ENCODE measurements at places on chromosomes 7 and 10. TPM values are rescaled to one million over a fixed set of nuclear protein-coding genes. Genes with fewer than 3 reads are reported as not detected.

- DNase-seq, result no peak
Observed at GRCh38 chr7:11784769-11785536, 47.0 kb downstream of the THSD7A start.

DNA sequence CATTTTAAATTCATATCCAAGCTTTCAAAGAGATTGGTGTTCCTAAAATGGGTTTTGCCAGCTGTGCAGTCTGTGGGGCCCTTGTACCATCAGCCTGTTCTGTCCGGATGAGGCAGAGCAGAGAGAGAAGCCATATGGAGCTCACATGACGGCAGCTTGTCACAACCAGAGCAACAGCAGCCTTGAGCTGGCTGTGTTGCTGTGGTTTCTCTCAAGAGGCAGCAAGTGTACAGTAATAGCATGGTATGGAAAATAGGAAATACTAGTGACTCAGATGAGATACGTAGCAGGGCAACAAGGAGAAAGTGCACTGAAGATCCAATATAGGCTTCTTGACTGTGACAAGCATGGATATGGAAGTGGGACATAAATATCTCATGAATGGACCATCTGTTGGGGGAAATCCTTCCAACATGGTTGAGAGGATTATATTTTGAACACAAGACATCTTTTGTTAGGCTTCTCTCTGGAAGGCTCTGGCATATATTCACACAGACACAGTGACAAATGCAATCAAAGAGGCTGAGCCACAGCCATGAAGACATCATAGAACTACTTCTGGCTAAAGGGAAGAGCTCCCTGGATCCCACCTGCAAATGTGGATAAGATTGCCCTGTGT lies 251.0 kb upstream of the TAC1 start:
- DNase-seq, result no peak

GRCh38 chr7:152884321-152884720 lies 124.8 kb downstream of the ACTR3B start:
- no peak for DNase-seq

DNA sequence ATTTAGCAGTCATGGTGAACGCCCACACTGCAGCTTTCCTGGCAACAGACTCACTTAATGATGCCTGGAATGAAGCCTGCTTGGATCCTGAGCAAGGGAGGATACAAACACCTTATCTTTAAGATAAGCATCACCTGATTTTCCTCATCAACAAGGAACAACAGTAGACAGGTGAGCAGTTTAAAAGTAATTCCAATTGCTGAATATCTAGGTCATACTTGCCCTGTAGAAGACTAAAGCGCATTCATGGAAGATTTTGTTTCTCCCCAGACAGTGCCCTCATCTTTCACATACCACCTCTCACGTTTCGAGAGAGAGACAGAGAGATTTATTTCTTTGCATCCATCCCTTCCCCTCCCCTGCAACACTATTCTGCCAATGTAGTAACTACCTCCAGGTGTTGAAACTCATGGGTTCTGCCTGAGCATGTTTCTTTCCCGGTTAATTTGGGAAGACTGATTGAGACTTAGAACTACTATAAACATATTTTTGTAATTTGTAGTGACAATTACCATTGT lies 660.7 kb downstream of the PARD3 start:
- DNase-seq, result no peak

Gene SEM1
- 41.0 TPM for total RNA-seq

Gene DRGX
- total RNA-seq, result not detected
